ENCODE measurements at places on chromosomes 4 and X.

DNA sequence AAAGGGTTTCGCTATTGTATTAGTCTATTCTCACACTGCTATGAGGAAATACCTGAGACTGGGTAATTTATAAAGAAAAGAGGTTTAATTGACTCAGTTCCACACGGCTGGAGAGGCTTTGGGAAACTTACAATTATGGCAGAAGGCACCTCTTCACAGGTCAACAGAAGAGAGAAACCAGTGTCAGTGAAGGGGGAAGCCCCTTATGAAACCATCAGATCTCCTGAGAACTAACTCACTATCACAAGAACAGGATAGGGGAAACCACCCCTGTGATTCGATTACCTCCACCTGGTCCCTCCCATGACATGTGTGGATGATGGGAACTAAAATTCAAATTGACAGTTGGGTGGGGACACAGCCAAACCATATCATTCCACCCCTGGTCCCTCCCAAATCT lies 589.5 kb downstream of the CENPC start:
- no peak for DNase-seq

GRCh38 chr4:113623274-113623894 lies 138.2 kb downstream of the CAMK2D start:
- DNase-seq: no peak

GRCh38 chrX:44032479-44032878 lies 59.3 kb upstream of the NDP start:
- no peak for DNase-seq

DNA sequence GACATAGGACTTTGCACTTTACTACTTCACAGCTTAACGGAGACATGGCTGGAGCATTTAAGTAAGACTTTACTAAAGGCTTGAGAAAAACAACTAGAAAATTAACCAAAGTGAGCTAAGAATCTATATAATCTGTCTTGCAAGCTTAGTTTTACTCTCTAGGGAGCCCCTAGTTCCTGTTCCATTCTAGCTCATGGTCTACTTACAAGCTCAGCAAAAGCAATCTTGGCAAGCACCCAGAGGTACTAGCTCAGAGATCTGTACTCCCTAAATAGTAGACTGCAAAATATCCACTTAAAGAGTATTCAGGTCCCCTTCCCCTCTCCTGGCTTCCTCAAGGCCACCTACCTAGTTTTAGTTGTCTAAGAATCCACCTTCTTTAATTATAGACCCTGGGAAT lies 469.0 kb downstream of the IDS start:
- no peak for DNase-seq

DNA sequence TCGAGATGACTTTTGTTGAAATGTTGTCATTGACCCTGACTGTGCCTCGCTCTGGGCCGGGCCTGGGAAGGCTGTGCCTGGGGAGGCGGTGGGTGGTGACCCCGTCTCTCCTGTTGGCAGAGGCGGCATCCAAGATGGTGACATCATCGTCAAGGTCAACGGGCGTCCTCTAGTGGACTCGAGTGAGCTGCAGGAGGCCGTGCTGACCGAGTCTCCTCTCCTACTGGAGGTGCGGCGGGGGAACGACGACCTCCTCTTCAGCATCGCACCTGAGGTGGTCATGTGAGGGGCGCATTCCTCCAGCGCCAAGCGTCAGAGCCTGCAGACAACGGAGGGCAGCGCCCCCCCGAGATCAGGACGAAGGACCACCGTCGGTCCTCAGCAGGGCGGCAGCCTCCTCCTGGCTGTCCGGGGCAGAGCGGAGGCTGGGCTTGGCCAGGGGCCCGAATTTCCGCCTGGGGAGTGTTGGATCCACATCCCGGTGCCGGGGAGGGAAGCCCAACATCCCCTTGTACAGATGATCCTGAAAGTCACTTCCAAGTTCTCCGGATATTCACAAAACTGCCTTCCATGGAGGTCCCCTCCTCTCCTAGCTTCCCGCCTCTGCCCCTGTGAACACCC lies 36.4 kb downstream of the HTRA3 start:
- no peak for DNase-seq

DNA sequence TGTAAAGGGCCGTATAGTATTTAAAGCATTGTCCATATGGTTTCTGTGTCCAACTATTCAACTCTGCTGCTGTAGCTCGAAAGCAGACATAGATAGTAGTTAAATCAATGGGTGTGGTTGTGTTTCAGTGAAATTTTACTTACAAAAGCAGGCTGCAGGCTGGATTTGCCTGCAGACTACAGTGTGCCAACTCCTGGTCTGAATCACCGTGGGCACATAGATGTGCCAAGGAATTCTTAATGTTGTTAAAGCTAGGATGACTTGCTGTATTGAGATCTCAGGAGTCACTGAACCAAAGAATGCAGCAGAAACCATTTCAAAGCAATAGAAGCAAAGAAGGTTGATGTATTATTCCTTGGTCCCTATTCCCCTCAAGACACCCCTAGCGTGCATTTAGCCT lies 379.0 kb downstream of the STIM2 start:
- DNase-seq: no peak

DNA sequence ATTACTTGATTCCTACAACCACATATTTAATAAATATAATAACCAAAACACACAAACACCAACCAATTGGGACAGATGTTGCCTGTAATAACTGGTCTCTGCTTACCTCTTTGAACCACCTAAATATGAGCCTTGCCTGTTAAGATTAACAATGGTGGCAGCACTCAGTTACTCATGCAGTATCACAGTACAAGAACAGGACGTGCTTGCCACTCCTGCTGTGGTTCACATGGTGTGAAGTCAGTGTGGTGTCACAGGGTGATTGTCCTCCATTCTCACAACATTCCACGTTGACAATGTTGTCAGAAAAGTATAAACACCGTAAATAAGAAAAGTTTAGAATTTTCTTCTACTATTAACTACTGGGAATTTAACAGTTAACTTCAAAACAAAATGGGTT lies 365.0 kb downstream of the PPP3CA start:
- DNase-seq: no peak

DNA sequence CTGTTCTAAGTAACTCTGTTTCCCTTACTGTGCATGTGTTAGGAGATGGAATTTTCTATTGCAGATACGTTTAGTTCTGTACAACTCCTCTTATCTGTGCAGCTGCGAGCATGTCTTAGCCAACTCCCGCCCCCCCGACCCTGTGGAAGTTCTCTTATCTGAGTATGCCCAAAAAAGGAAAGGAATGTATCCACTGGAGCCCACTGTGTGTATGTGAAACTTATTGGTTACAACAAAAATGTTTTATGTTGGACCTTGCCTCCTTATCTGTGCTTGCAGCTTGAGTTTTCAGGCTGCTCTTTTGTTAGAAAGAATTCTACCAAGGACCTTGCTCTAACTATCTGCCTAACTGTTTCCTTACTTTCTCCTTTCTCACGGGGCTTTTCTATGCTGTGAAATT lies 24.2 kb upstream of the DCAF8L2 start:
- DNase-seq: no peak

DNA sequence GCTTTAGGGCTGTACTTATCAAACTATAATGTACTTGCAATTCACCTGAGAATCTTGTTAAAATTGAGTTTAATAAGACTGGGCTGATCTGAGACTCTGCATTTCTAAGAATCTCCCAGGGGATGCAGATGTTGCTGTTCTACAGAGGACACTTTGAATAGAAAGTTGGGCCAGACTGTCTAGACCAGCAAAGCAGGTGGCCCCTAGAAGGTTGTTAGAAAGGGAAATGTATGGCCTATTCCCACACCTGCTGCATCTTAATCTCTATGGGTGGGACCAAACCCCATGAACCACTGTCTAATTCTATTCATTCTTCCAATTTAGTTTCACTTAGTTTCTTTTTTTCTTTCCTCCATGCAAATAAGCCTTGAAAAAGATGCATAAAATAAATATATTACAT lies 413.2 kb upstream of the TECRL start:
- DNase-seq: no peak

GRCh38 chrX:57929373-57929772 lies 19.1 kb upstream of the ZXDA start:
- no peak for DNase-seq

DNA sequence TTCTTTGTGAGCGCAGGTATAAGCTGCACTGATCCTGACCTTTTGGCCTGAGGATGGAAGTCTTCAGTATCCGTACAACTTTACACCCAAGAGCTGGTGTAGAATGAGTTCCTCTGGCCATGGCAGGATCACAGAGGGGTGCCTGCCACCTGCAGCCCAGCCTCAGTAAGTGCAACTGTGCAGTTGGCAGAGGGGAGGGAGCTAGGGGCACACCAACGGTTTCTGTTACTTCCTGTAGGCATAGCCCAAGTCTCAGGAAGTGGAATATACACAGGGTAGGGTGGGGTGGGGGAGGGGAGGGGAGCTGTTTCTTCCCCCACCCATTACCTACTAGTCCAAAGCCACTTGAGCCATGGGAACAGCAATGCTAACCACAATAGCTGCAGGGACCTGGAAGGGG lies 85.4 kb upstream of the GBA3 start:
- DNase-seq: no peak

- no peak for DNase-seq
Observed at GRCh38 chrX:31376408-31377022, 304.7 kb upstream of the FTHL17 start.

GRCh38 chrX:118901991-118902390 lies 72.4 kb upstream of the LONRF3 start:
- no peak for DNase-seq

GRCh38 chr4:21806991-21807390 lies 141.6 kb downstream of the KCNIP4 start:
- no peak for DNase-seq

DNA sequence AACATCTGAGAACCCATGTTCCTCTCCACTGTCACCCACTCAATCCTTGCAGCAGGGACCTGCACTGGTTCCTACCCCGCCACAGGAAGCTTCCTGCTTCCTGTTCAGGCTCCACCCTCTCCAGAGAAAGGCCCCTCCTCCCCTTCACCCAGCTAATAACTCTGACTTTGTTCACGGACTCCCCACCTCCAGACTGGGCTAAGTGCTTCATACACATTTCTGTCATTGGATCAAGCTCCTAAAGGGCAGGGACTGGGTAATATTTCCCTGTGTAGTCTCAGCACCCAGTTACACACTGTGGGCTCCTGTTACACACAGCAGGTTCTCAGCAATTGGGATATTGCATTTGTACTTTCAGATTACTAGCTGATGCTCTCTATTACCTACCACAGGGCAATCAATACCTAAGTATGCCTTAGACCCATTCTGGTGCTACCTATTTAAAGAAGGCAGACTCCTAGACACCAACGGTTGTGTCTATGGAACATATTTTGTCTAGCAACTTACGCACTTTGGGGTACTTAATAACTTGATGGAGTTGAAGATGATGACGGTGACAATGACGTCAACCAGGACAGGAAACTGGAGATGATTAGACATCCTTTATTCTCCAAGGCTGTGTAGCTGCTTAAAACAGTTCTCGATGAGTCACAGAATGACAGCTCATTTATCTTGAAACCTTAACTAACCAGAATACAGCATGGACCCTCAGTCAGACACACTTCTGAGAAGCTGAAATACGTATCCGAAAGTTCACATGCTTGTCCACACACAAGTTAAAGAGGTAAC lies 58.1 kb downstream of the MAML3 start:
- DNase-seq: no peak

DNA sequence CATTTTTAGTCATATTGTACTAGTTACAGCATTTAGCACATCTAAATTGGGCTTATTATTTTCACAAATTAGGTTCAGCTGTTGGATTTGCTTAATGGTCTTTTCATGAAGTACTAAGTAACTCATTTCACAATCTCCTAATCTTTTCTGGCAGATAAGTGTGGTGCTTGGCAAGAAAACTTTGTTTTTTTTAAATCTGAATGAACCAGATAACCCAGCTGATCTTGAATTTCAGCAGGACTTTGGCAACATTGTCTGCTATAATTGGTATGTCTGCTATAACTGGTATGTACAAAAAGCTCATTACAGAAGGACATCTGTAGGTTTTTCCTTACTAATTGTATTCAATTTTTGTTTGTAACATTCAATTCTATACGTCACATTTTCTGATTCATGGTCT lies 22.7 kb downstream of the WDR19 start:
- no peak for DNase-seq

DNA sequence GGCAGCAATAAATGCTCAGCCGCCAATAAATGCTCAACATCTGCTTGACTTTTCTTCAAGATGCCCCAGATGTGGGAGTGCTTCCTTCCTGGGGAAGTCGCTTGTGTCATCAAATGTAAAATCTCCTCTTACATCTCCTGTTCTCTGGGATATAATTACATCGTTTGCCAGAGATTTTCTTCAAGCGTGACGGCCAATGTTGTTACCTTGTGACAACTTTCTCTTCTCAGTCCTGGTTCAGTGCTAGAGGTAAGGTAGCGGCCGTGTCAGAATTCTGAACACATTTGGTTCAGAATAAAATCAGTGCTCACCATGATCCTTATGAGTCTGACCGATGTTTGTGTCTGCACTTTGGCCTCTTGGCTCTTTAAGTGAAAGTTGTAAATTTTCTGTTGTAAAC lies 102.5 kb downstream of the ASMT start:
- DNase-seq: peak; percentile 53

DNA sequence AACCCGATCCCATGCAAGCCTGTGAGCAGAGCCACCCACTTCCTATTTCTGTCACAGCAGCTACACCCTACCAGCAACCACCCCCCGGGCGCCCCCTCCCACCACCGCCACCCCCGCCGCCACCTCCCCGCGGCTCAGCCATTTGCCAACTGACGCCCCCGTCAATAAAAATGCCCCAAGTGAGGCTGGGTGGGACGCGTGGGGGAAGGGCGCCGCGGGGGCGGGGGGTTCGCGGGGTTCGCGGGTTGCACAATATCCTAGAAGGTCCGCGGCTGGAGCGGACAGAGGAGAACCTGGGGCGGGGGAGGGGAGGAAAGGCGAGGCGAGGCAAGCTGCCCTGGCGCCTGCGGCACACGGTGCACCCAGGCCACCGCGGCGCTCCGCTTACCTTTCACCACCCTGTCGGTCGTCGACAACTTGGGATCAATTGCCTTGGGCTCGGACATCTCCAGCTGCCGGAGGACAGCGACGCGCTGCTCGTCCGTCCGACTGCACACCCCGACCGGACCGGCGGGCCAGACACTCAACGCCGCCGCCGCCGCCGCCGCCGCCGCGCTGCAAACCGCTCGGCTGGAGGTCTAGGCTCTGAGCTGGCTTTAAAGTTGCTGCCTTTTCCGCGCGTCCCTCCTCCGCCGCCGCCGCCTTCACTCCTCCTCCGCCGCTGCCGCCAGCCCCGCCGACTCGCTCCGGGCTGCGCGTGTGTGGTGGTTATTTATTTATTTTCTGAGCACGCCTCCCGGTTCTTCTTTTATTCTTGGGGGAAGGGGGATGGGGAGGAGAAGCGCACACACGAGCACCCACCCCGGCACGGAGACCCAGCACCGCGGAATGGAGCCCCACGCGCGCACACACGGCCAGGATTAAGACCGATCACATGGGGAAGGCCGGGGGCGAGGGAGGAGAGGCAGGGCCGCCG lies 717 bp downstream of the PPP3CA start:
- DNase-seq: peak; percentile 98

- peak; percentile 13 for DNase-seq
Observed at GRCh38 chrX:46796574-46797191, 37.8 kb upstream of the SLC9A7 start.

GRCh38 chr4:20839957-20840356 lies 139.7 kb downstream of the PACRGL start:
- no peak for DNase-seq
